Hematopoietic multipotent progenitor cell treated with erythropoietin and hydrocortisone succinate and interleukin-3 and kit ligand, for 17 days (in vitro differentiated cells): ENCODE measurements at places on chromosomes 5 and 9.

DNA sequence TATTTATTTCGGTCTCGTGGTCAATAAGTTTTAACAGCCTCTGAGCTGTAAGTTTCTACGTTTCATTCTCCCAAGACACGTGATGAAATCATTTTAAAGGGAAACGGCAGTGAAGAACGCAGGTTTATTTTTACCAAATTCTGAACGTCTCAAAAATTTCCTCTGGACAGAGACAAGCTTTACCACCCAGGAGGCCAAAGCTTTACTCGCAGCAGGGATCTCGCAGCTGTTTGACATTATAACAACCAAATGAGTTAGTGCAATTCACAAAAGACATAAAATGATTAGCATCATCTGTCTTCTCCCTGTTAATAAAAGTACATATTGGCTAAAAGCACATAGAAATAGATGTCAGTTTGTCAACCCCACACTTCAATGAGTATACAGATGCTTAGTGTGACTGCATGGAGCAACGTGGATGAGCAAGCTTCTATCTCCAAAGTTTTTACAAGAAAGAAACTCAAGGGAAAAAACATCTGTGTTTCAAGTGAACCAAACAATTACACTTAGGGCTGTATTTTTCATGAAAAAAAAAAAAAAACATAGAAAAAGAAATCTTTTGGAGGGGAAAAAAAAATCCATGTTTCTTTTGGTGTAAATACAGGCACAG is 2.5 kb downstream of the SEMA5A start:
- no peak for DNase-seq

DNA sequence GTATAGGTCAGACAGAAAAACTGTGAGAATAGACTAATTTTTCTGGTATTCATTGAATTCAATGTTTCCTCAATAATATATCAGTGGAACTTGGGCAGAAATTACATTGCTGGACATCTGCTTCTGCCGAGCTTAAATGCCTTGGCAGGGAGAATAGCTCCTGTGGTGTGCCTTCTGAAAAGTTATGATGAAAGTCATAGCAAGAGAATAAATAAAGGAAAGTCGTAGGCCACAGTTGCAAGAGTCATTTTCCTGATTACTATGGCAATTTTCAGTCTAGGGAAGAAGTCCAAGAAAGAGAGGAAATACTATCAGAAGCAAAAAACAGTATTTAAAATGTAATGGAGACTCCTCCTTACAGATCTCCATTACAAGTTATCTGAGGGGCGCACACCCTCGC is 1596.1 kb upstream of the WWC1 start:
- DNase-seq, result no peak

- DNase-seq, result no peak
These were observed 191.5 kb downstream of the ERCC6L2 start for GRCh38 chr9:96067004-96067403.

DNA sequence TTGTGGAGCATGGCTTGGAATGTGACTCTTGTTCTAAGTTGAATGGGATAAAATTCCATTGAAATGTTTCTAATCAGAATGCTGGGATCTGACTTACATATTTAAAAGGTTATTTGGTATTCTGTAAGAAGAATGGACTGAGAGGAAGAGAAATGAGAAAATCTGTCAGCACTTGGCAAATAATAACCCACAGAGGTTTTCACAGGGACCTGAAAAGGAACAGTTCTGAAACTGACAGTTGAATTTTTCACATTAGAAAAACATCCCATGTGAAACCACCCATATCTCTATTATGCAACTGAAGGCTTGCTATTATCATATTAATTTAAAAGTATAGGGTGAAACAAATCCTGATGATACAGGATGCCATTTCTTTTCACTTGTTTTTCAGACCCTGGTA is 302.7 kb downstream of the EPB41L4A start:
- DNase-seq, result no peak

- DNase-seq, result peak; percentile 25
These were observed 45.9 kb upstream of the KCNMB1 start for GRCh38 chr5:170434966-170435605.

DNA sequence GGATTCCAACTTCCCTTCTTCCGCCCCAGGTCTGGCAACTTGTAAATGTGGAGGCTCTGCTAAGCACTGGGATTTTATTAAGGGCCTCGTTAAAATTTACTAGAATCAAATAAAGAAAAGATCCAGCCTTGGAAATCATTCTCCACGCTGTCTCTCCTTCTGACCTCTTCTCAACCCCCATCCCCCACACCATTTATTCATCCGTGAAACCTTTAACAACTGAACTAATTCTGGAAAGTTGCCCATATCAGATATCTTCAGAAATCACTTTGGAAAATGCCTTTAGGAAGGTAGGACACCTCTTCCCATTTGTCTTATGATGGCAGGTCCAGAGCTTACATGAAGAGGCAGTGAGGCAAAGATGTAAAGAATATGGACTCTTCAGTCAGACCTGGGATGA is 288.5 kb downstream of the SLIT3 start:
- DNase-seq, result no peak

GRCh38 chr5:103092676-103093075 is 27.3 kb downstream of the GIN1 start:
- no peak for DNase-seq

- DNase-seq, result no peak
These were observed 1.0 kb downstream of the RABL6 start for GRCh38 chr9:136808806-136809158.

GRCh38 chr5:177427211-177427822 is 841 bp downstream of the GRK6 start:
- peak; percentile 73 for DNase-seq

DNA sequence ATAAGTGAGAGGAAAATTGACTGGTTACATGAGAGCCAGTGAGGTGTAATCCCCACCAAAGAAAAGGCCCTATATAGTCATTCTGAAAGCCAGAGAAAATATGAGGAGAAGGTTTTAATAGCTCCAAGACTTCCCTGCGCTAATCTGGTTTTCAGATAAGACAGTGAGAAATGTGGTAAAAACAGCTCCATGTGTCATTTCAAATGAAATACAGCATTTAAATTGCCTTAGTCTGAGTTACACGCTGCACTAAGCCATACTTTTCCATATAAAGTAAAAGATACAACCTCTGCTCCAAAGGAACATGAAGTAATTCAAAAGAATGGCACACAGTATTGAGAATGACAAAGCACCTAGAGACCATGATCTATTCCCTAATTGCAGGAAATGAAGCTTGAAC is 378.0 kb upstream of the PDE4D start:
- no peak for DNase-seq

DNA sequence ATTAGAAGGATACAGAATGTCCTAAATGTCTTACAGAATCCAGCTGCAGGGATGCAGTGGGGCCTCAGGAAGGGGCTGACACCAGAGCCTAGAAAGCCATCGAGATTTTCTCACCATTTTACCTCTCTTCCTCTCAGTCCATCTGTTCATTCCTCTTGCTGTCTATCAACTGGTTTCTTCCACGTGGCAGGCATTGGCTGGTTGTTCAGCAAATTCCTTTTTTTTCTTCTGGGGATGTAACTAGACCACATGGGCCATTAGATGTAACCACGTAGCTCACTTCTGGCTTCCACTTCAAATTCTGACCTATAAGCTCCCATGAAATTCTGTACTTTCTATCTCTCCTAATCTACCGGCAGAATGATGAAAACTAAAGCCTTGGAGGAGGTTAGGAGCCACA is 93.6 kb upstream of the MTAP start:
- no peak for DNase-seq

GRCh38 chr5:44252545-44252944 is 136.7 kb downstream of the FGF10 start:
- DNase-seq, result no peak

DNA sequence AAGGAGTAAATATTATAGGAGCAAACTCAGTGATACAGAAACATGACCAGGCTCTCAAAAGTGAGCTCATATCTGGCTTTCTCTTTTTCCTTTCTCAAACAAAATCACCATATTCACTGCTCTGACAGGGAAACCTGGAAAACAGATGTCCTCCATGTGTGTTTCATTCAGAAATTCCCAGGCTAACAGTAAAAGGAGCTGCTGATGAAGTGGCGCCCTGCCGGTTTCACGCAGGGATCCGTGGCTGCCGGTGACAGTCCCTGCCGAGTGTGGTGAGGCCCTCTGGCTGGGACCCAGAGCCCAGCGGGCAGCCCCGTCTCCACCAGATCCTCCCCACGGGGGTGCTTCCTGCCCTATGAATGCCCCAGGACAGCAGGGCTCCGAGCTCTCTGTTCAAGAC is 208.1 kb downstream of the GNA14 start:
- no peak for DNase-seq

GRCh38 chr5:52796031-52796430 is 8.3 kb downstream of the ITGA1 start:
- no peak for DNase-seq

DNA sequence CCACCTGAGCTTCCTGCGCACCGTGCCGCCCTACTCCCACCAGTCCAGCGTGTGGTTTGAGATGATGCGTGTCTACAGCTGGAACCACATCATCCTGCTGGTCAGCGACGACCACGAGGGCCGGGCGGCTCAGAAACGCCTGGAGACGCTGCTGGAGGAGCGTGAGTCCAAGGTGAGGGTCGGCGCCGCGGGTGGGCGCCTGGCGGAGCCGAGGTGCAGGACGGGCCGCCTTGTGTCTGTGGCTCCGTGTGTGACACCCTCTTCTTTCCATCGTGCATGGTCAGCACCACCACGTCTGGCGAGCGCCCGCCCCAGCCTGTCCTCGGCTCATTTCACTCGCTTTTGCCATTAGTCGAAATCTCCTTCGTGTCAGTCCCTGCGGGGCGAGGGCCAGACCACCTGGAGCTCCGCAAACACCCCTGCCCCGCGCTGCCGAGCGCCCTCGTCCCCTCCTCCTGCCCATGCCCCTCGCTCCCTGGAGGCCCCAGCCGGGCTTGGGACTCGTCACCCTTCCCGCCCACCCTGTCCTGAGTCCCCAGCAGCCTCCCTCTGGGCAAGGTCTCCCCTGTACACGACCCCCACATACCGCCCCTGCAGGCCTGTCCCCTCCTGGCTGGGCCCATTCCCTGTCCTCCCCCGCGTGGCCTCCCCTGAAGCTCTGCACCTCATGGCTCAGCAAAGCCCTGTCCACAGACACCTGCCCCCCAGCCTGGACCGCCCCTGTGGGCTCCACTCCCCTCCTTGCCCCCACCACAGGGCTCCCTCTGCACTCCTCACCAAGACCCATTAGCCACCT is 7.0 kb downstream of the GRIN1 start:
- DNase-seq, result no peak

DNA sequence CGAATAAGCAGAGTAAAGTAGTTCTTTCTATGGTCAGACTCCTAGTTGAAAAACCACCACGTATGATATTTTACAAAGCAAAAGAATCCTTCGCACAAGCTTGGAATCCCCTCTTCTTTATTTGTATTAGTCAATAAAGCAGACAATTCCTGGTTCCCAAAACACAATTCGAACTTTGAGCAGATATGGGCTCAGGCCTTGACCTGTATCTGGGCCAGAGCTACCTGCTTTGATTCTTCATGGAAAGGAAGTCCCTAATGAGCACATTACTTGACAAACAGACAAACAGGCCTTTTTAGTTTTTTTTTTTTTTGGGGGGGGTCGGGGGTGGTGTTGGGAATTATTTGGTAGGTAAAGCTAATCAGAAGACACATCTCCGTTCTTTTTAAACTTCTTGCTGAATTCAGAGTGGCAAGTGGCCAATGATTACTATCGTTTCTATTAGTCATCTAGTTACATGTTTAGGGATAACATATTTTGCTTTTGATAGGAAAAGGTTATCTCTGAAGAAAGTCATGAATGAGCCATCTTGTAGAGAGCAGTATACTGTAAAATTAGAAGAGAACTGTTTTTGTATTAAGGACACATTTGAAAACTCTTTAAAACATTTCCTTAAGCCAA is 116.6 kb upstream of the HMHB1 start:
- DNase-seq, result no peak

DNA sequence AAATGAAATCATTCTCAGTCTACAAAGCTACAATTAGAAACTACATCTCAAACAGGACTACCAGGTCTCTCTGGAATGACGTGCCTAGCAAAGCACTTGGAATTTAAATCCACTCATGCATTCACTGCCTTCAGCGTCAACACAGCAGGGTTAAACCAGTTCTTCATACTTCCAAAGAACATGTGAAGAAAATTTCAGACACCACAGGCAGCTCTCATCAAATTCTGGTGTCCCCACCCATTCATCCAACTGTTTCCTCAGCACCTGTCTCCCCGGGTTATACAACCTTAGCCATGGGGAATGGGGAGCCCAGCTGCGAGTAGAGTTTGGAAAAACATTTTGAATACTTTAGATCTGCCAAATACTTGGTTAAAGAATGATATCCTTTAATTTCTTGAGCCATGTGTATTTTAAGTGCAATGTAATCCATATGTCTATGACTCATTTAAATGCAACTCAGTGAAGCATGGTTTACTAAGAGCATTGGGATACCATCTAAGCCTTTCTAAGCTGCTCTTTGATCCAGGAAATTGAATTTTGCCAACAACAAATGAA is 17.5 kb downstream of the ADAM19 start:
- no peak for DNase-seq

GRCh38 chr5:64384765-64385164 is 121.0 kb upstream of the RGS7BP start:
- DNase-seq, result no peak

- DNase-seq, result no peak
These were observed 27.7 kb downstream of the CDH9 start for GRCh38 chr5:27010646-27011045.

GRCh38 chr9:32384002-32384363 is 460 bp upstream of the ACO1 start:
- peak; percentile 9 for DNase-seq

DNA sequence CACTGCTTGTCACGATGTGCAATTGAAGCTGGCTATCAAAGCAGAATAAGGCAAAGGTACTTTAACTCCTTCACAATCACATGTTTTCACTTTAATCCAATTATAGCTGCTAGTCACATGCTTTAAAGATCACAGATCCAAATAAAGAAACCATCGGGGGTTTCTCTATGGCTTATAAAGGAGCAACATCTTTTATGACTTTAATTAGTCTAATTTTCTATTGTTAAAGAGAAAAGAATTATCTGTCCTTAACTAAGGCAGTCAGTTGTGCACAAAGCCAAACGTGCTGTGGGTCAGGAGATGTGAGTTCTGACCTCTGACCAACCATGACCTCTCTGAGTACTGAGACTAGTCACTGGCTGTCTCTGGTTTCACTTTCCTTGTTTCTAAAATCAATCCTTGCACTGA is 561.1 kb downstream of the RAB3C start:
- DNase-seq, result no peak

DNA sequence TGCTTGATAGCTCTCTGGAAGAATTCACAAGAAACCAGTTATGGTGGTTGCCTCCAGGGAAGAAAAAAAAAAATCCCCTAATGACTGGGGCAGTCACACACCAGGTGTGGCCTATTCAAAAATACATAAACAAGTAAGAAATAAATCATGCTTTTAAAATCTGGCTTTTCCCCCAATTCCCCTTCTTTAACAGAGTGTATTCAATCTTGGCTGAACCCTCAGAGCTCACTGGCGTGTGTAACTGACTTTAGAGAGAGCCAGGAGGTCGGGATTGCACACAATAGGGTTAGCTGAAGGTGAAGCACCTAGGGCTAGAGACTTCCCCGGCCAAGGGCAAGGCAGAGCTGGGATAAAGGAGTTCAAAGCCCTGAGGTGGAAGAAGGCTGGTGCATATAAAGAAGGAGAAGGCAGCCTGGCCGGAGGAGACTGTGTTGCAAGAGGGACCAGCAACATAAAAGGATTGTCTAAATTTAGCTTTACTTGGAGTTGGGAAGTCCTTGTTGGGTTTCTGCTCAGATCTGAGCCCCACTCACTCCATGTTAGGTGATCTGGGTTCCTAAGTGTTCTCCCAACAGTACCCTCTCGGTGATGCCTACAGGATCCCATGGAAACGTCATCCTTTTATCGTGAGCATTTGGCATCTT is 19.7 kb downstream of the FNBP1 start:
- no peak for DNase-seq
